ENCODE measurements at places on chromosomes 5 and 9.

- peak; percentile 54 for DNase-seq
Observed at GRCh38 chr5:180649297-180650039, at the start of gene FLT4. TSS of gene FLT4 (minus strand) at chr5:180649600. CDS start at chr5:180649545, 55 bp downstream.

- DNase-seq, result no peak
Observed at GRCh38 chr9:89630508-89630907, 25.7 kb downstream of the GADD45G start.

DNA sequence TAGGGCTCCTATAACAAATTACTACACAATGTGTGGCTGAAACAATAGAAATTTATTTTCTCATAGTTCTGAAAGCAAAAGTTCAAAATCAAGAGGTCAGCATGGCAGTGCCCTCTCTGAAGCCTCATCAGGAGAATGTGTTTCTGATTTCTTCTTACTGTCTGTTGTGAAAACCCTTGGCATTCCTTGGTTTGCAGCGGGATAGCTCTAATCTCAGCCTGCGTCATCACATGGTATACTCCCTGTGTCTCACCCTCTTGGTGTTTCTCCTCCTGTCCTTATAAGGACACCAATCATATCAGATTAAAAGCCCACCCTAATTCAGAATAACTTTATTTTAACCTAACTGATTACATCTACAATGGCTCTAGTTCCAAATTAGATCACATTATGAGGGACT, 87.5 kb upstream of the CDH9 start:
- no peak for DNase-seq

GRCh38 chr5:175689147-175689991, 31.5 kb downstream of the HRH2 start:
- peak; percentile 62 for DNase-seq

DNA sequence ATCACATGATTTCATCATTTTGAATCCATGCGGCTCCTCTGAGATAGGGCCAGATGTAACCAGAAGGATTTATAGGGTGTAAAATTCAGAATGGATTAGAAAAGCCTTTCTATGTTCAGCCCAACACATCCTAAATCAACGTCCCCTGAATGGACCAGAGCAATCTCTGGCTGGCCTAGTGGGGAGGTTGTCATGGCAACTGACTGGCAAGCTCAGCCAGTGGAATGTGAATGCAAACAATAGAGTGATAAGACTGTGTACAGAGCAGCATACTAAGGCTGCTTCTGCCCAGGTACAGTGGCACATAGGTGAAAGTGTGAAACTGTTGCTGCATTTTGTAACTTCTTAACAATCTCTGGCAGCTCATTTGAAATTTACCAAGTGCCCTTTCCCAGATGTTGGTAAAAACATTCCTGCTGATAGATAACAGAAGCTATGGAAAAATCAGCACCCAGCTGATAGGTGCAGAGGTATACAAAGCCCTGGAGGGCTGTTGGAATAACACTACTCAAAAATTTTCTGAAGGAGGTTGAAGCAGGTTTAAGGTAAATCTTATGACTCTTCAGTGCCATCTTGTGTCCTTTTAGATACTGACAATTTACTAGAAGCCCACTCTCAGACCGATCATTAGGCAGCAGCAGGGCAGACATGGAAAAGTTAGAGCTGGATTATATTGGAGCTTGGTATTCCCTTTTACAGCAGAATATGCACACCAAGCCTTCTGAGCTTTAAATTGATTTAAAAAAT, 267.2 kb downstream of the RAB3C start:
- DNase-seq, result peak; percentile 68

GRCh38 chr5:141867139-141867538, 11.1 kb downstream of the PCDH1 start:
- DNase-seq, result peak; percentile 9

DNA sequence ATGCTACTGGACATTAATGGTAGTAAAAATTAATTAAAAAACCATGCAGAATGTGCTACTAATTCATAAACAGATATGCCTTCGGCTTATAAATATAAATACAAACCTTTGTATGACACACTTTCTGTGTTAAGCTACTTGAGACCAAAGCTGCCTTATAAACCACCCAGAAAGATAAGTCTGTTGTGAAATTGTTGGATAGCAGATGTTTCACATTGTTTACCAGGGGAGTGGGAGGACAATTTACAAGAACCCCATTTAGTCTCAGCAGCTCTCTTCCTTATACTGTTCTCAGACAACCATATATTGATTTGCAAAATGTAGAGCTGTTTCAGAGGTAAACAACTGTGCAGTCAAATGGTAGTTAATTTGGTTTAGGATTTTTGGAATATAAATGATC, 524.4 kb downstream of the PRR16 start:
- no peak for DNase-seq

GRCh38 chr5:171841984-171842776, 56.6 kb downstream of the SMIM23 start:
- no peak for DNase-seq

- DNase-seq, result no peak
Observed at GRCh38 chr5:161403996-161404395, 142.5 kb downstream of the GABRB2 start.

- DNase-seq, result no peak
Observed at GRCh38 chr9:121505903-121506735, 6.5 kb upstream of the GGTA1 start.

GRCh38 chr9:68609901-68610415, 69.3 kb upstream of the TMEM252 start:
- no peak for DNase-seq

- DNase-seq, result no peak
Observed at GRCh38 chr5:154466671-154467070, 11.4 kb downstream of the HAND1 start.

- no peak for DNase-seq
Observed at GRCh38 chr9:69190086-69190862, 16.2 kb downstream of the TJP2 start.
